Hematopoietic multipotent progenitor cell treated with erythropoietin and hydrocortisone succinate and interleukin-3 and kit ligand, for 17 days (in vitro differentiated cells): ENCODE measurements at places on chromosomes 5 and 9.

DNA sequence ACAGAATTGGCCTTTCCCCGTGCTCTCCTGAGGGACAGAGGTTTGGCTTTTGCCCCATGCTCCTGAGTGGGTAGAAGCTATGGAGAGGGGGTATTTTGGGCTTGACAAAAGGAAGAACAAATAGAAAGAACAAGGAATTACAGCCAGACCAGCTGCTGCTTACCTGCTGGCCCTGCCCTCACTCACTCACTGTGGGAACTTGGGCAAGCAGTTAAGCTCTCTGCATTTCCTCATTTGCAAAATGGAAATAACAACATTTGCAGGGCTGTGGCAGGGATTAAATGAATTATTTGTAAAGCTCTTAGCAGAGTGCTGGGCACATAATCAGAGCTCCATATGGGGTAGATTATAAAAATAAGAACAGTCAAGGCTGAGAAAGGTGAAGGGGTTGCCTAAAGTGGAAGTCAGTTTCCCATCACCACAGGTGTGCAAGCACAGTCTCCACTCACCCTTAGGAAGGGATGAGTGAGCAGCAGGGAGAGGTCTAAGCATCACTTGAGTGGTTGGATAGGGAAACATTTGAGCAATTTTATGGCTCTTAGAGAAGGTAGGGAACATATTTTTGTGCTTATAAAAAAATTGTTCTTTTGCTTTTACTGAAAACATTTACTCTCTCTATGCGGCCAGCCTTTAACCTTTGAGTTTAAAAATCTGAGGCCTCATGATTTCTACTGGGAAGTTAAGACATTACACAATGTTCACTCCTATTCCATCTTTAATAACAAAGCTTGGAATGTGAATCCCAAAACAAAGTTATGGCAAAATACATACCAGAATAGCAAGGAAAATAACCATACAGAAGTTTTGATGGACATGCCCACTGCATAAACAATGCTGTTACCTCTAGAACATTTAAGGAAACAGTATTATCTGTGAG is 42.8 kb upstream of the LHFPL2 start:
- no peak for DNase-seq

- no peak for DNase-seq
These were observed 116.1 kb upstream of the RASA1 start for GRCh38 chr5:87151547-87151946.

DNA sequence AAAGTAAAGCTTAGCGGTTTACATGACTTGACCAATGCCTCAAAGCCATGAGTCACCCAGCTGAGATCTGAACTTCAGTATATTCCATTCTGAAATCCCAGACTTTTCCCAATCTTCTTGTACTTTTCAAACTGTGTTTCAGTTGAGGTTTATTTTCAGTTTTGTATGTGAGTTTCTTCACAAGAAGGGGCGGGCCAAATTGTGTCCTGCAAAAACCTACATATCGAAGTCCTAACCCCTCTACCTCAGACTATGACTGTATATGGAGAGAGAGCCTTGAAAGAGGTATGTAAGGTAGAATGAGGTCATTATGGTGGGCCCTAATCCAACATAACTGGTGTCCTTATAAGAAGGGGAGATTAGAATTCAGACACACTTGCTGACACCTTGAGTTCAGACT is 666 bp upstream of the TLR4 start:
- no peak for DNase-seq

GRCh38 chr5:29307478-29307877 is 1886.0 kb upstream of the CDH6 start:
- DNase-seq, result no peak

DNA sequence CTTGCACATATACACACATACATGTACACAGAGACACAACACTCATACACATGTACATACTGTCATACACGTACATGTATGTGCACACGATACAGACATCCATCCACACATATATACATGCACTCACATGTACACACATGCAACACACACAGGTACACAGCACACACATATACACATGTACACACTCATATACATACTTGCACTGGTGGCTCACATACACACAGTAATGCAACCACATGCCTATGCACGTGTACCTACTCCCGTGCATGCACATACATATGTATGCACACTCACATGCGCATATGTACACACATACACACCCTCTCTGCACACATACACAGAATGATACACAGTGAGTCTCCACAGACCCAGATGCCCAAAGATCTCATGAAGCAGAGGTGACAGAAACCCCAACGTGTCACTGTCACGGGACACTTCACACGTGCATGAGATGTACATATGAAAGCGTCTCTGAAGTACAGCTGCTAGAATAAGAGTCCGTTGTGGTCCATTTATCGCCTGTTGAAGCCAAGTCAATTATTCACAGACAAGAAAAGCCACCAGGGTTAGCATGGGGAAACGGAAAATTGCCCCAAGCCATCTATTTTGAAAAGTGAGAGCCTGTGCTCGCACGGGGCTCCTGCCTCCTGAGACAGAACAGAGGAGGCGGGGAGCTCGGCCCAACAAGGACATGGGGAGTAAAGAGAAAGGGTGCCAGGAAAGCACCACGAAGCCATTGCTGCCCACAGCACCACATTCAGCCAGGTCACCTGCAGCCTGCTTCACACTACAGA is 24.9 kb downstream of the LPCAT1 start:
- DNase-seq, result no peak

- DNase-seq, result no peak
These were observed 854.8 kb upstream of the ARRDC3 start for GRCh38 chr5:92237896-92238295.

GRCh38 chr9:78292026-78292425 is 4.9 kb upstream of the PSAT1 start:
- no peak for DNase-seq

- DNase-seq, result no peak
These were observed 5.7 kb downstream of the C9orf43 start for GRCh38 chr9:113416149-113416721.

- DNase-seq, result no peak
These were observed 174.0 kb downstream of the IRX2 start for GRCh38 chr5:2577312-2578036.

- DNase-seq, result no peak
These were observed 157.6 kb downstream of the CRB2 start for GRCh38 chr9:123513554-123513953.

DNA sequence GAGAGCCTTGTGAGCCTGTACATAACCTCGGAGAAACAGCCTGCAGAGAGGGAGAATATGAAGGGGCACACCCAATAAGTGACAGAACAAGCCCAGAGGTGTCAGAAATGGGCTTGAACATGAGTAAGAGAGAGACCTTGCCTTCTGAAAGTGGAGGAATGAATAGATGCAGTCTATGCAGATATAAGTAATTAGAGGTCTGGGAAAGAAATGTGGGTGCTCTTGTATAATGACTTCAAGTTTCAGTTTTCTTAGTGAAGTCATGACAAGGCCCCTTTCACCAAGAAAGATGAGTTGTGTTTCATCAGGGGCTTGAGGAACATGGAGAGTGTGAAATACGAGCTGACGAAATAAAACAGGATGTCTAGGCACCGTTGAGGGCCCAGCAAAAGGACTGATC is 15.1 kb downstream of the GRAMD2B start:
- no peak for DNase-seq

DNA sequence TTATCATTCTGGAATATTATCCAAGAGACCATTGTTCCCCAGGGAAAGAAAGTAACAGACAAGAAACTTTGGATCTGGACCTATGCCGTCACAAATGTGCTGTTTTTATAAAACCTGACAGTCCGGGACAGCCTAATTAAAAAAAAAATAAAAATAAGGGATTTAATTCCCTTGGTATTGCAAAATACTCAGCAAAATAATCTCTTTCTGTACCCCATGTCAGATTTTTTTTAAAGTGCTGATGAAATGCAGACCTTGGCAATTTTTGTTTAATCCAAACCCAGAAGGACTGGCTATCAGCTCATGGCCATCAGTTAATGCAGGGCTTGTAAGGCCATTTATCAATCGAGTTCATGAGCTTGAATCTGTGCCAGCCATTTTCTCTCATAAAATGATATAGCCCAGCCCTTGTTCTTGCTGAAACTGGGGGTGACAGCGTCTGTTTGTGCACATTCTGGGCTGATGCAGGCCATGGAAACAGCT is 162.7 kb upstream of the S1PR3 start:
- DNase-seq, result no peak

DNA sequence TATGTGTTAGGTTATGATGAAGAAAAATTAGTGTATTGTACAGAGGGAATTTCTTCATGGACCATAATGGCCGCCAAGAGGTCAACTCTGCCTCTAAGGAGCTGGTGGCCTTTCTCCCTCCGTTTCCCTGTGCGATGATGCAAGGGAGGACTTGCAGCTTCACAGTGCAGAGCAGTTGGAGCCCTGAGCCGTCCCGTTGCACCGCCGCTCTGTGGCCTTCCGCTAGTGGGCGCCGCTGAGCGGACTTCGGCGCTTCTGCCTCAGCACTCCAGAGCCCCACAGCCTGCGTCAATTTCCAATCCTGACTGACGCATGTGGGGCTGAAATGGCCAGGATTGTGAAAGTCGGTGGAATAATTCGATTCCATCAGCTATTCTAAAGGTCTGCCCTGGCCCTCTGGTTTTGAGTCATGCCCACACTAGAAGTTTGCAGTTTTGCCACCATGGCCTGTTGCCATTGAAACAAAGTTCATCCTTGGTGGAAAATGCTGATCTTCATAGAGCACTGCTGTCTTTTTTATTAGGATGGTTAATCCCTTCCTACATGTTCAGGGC is 22.7 kb upstream of the LECT2 start:
- peak; percentile 20 for DNase-seq

DNA sequence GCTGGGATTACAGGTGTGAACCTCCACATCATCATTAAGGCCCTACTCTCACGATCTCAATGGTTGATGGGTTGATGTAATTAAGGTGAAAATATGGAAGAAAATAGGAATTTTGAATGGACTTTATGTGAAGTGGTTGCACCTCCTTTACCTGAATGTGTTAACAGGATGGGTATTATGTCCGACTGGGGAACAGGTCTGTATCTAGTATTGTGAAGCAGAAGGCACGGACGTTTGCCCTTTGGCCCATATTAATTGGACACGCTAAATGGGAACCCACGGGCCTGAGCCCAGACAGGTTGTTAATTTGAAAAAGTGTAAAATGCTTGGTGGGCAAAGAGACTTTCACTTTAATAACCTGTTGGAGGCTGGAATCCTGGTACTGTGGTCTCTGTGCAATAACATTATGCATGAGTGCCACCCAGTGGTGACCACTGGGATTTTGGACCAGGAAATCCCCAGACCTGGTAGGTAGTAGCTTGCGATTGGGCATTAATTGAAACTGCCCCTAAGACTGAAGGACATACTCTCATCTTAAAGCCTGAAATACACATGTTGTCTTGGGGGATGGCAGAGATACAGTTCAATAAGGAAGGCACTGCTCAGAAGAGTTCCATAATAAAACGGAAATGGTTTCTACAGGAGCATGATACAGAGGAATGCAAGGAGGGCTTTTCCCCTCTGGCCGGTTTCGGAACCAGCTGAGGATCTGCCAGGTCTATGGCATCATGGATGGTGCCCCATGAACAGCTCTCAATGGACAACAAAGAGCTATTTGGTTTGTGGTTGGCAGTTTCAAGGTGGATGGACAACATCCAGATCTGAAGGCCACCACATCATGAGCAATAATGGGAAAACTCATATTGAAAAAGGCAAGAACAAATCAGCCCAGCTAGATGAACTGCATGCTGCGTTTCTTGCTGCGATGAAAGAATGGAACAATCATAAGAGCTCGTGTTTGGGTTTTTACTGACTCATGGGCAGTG is 26.2 kb upstream of the BICD2 start:
- DNase-seq, result peak; percentile 72

DNA sequence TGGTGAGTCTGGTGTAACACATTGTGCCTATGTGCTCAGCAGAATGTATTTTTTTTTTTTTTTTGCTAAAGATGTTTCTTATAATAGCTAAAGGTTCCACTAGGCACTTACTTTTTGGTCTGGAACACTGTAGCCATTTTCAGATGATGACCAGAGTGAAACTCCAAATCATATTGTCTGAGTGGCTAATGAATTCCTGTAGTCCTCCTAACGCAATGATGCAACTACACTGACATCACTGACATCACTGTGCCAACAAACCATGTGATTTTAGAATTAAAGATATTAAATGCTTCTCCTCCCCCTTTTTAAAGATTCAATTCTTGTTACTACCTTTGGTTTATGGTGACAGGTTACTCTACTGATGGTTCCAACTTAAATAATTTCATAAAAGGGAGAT is 28.8 kb downstream of the JAKMIP2 start:
- no peak for DNase-seq

- DNase-seq, result no peak
These were observed 589.4 kb upstream of the WWC1 start for GRCh38 chr5:167702014-167702413.

DNA sequence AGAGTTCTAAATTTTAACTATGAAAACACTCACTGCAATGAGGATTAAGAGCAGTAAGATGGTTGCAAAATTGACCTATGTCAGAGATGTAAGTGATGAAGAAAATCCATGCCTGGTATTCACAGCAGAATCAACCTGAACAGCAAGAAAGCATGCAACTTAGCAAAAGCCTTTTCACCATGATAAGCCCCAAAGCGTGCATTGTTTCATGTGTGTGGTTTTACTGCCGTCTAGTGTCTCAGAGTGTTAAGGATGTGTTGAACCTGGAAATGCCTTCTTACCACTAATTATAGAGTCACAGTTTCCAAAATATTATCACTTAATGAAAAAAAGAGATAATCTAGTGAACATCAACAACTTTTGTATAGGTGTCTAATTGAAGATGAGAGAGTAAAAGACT is 415.2 kb upstream of the TRPC7 start:
- DNase-seq, result no peak
